ENCODE measurements at places on chromosomes 12 and 14. TPM values are rescaled to one million over a fixed set of nuclear protein-coding genes. Genes with fewer than 3 reads are reported as not detected.

DNA sequence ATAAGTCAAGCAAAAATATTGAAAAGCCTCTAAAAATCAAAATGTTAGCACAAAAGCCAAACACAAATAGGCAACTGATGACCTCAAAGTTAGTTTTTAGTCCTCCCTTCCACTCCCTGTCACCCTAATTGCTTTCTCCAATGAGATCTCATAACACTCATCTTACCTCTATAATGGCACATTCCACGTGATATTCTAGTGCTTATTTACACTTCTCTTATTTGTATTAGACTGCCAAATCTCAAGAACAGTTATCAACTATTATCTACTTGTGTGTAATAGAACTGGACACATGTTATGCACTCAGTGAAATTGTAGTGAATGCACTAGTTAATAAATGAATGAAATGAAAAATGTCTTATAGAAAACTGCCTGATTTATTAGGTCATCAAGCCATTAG lies 55.5 kb upstream of the AVPR1A start:
- H3K4me1 ChIP-seq, result no peaks in the 10 kb centered on the region
- H3K27me3 ChIP-seq, result no peaks in the 10 kb centered on the region
- H3K27ac ChIP-seq, result no peak overlapping the region
- DNase-seq, result no peak
- H3K36me3 ChIP-seq, result no peaks in the 10 kb centered on the region

Gene TDRD9
- 4.6 TPM for total RNA-seq

Gene AQP6
- total RNA-seq, result 0.49 TPM

DNA sequence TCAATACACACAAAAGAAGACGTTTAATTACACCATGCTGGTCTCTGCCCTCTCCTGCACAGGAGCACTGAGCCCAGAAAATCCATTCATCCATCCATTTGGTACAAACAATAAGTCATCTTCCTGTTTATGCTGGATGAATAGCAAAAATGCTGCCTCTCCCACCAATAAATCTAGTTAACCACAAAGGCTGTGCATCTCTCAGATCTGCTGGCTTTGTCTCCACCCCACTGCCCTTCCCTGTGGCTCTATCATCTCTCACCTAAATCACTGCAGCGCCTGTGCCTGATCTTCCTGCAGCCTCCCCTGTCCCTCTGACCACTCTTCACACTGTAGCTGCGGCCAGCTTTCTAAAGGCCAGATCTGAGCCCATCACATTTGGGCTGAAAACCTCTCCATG lies 72.9 kb upstream of the DDX11 start:
- no peak for DNase-seq
- H3K4me1 ChIP-seq, result no peaks in the 10 kb centered on the region
- no peaks in the 10 kb centered on the region for H3K27me3 ChIP-seq
- H3K27ac ChIP-seq, result no peak overlapping the region

Gene KRT85
- not detected for total RNA-seq

Gene RASAL1
- total RNA-seq, result not detected

GRCh38 chr14:34161351-34162082 lies 210.6 kb upstream of the EGLN3 start:
- no peak overlapping the region for H3K4me3 ChIP-seq
- DNase-seq, result no peak
- no peaks in the 10 kb centered on the region for H3K4me1 ChIP-seq
- no peaks in the 10 kb centered on the region for H3K36me3 ChIP-seq

GRCh38 chr14:68709007-68709406 lies 83.9 kb downstream of the ZFP36L1 start:
- no peak overlapping the region for H3K4me3 ChIP-seq
- DNase-seq, result no peak
- H3K4me1 ChIP-seq, result peaks cover 3% of the 10 kb centered on the region

- no peaks in the 10 kb centered on the region for H3K36me3 ChIP-seq
- H3K27ac ChIP-seq, result no peak overlapping the region
- no peak overlapping the region for H3K4me3 ChIP-seq
- H3K4me1 ChIP-seq, result peaks cover 9% of the 10 kb centered on the region
Observed at GRCh38 chr12:50149311-50149710, 17.9 kb downstream of the CERS5 start.

Gene TAS2R46
- 3.8 TPM for total RNA-seq

Gene PLA2G1B
- total RNA-seq, result not detected

GRCh38 chr12:5584412-5585175 lies 152.7 kb downstream of the NTF3 start:
- H3K27me3 ChIP-seq, result no peaks in the 10 kb centered on the region
- DNase-seq, result no peak
- H3K36me3 ChIP-seq, result no peaks in the 10 kb centered on the region
- H3K27ac ChIP-seq, result no peak overlapping the region

DNA sequence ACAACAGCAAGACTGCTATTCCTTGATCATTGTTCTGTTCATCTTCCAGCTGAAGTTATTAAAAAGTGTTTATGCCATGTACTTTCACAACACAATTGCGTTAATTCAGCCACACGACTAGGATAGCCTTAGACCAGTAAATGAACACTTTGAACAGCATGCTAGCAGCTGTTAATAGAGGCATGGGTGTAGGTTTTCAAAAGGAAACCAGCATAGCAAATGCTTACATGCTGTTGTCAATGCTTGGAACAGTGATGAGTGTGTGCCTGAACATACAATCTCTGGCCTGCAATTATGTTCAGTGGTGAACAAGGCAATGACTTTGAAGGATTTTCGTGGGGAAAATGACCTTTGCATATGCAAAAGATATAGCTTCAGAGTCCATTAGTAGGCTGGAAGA lies 127.4 kb upstream of the RBM19 start:
- H3K4me3 ChIP-seq, result no peak overlapping the region
- no peaks in the 10 kb centered on the region for H3K36me3 ChIP-seq
- DNase-seq, result no peak
- no peaks in the 10 kb centered on the region for H3K27me3 ChIP-seq

Gene HELB
- 8.6 TPM for total RNA-seq

DNA sequence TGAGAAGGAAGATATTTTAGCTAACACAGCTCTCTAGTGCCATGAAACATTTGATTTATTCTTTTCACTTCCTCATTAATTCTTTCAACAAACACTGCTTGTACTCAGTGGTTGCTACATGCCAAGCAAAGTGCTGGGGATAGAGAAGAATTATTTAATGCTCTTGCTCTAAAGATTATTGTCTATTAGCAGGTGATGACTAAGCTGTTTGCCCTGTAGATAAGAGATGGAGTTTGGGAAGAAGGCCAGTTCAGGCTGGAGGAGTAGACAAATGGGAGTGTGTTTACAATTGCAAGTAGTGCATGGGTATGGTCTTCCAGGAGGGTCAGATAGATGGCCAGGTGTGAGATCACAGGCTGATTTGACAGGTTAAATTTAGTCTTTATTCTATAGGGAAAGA lies 99.8 kb upstream of the SEL1L start:
- H3K36me3 ChIP-seq, result no peaks in the 10 kb centered on the region
- H3K4me3 ChIP-seq, result no peak overlapping the region
- no peaks in the 10 kb centered on the region for H3K4me1 ChIP-seq
- no peak overlapping the region for H3K27ac ChIP-seq
- DNase-seq, result no peak

- no peaks in the 10 kb centered on the region for H3K27me3 ChIP-seq
- no peaks in the 10 kb centered on the region for H3K4me1 ChIP-seq
- no peak overlapping the region for H3K27ac ChIP-seq
- no peak for DNase-seq
Observed at GRCh38 chr12:74983917-74984316, 225.7 kb downstream of the KCNC2 start.

Gene SLC39A2
- not detected for total RNA-seq

- H3K4me1 ChIP-seq, result no peaks in the 10 kb centered on the region
- no peaks in the 10 kb centered on the region for H3K27me3 ChIP-seq
- no peak overlapping the region for H3K4me3 ChIP-seq
- DNase-seq, result no peak
- H3K27ac ChIP-seq, result no peak overlapping the region
Observed at GRCh38 chr12:12099102-12099501, 28.4 kb downstream of the BCL2L14 start.

Gene BRI3BP
- 1.4 TPM for total RNA-seq

Gene SLC24A4
- total RNA-seq, result 0.99 TPM

- no peaks in the 10 kb centered on the region for H3K4me1 ChIP-seq
- no peaks in the 10 kb centered on the region for H3K36me3 ChIP-seq
- no peaks in the 10 kb centered on the region for H3K27me3 ChIP-seq
- no peak overlapping the region for H3K27ac ChIP-seq
- no peak for DNase-seq
Observed at GRCh38 chr14:93096691-93097322, 18.9 kb downstream of the ITPK1 start.

GRCh38 chr14:76918782-76919394 lies 92.7 kb downstream of the LRRC74A start:
- no peaks in the 10 kb centered on the region for H3K27me3 ChIP-seq
- H3K4me1 ChIP-seq, result peaks cover 61% of the 10 kb centered on the region
- DNase-seq, result peak; percentile 99

DNA sequence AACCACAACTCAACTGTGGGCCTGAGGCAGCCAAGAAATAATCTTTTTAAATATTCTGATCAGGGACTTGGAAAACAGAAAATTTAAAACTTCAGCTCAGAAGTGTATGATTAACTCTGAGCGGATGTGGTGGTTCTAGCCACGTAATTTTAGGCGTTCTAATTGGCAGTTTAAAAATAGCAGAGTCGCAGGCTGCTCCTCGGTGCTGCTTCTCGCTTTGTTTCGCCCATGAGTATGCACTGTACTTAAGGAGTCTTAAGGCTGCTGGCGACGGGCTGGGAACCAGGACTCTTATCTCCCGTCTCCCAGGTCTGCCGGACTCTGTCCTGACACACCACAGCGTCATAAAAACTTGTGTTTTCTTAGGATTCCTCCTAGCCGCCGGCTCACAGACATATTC lies 113.4 kb upstream of the PELI2 start:
- H3K36me3 ChIP-seq, result no peaks in the 10 kb centered on the region
- H3K27ac ChIP-seq, result peak overlapping the region; percentile 28
- no peaks in the 10 kb centered on the region for H3K4me1 ChIP-seq

GRCh38 chr12:614411-614970 lies 48.8 kb downstream of the NINJ2 start:
- H3K4me1 ChIP-seq, result no peaks in the 10 kb centered on the region
- no peak overlapping the region for H3K27ac ChIP-seq
- no peaks in the 10 kb centered on the region for H3K27me3 ChIP-seq
- no peaks in the 10 kb centered on the region for H3K36me3 ChIP-seq

Measured in sigmoid colon (tissue), 7 donors.